Right hindlimb (tissue), 1 donor: ENCODE measurements at places on chromosomes 6 and 20.

GRCh38 chr6:56652994-56653393 lies 10.3 kb upstream of the DST start:
- no peak for DNase-seq

- DNase-seq: peak; percentile 26
Observed at GRCh38 chr6:125377621-125378020, 75.9 kb upstream of the HDDC2 start.

DNA sequence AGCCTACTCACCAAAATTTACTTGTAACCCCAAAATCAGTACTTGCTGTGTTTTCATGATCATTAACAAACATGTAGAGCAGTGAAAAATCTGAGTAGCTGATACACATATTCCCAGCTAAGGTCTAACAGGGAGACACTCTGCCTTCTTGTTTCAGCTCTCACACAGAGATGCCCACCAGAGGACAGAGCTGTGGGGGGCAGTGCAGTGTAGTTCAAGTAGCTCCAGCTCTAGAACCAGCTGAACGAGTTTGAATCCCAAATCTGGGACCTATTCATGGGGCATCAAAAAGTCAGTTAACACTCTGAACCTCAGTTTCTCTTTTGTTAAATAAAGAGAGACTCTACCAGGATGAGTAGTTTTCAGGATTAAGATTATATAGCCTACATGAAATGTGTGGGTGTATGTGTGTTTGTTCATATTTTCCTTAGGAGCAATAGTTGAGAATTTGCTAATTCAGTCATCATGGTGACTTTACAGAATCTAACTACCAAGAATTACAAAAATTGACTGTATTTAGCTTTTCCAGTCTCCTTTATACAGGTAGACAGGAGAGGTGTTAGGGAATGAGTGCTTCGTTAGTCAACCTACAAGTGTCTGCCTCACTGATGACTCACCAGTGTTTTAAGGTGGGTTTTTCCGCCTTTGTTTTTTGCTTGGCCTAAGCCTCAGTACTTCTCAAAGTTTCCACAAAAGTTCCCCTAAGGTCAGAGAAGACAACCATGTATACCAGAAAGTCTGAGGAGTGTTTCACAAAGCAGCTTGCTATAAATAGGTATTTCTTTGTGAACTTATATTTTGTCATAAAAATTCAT lies 164.0 kb upstream of the RUNX2 start:
- DNase-seq: no peak

DNA sequence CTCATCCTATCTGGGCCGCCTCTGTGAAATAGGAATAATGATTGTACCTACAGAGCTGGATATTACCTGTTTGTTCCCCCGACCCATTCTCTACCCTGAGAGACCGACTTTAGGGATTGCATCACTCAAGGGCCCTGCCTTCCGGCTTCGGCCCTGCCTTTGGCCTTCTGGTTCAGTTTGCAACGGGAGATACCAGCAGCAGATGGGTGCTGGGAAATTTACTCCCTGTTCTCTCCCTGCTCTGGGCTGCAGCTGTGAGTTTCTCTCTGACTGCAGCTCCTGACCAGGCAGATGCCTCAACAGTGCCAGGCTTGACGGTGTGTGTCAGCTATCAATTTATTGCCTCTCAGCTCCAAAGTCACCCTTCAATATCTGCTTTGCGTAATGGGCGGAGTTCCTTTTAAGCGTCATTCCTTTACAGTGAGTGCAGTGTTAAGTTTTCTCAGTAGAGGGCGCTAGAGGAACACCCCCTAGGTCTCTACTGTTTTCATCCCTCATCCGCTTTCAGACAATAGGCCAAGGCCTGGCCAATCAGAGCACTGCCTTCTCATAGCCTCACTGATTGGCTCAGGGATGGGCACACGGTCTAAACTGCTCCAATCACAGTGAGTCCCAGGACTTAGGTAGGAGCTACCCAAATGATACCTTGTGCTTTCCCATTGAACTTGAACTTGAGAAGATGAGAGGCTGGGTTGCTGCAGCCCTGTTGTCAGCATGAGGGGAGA lies 30.0 kb downstream of the KCNG1 start:
- no peak for DNase-seq

GRCh38 chr6:71977884-71978283 lies 91.5 kb downstream of the RIMS1 start:
- no peak for DNase-seq

DNA sequence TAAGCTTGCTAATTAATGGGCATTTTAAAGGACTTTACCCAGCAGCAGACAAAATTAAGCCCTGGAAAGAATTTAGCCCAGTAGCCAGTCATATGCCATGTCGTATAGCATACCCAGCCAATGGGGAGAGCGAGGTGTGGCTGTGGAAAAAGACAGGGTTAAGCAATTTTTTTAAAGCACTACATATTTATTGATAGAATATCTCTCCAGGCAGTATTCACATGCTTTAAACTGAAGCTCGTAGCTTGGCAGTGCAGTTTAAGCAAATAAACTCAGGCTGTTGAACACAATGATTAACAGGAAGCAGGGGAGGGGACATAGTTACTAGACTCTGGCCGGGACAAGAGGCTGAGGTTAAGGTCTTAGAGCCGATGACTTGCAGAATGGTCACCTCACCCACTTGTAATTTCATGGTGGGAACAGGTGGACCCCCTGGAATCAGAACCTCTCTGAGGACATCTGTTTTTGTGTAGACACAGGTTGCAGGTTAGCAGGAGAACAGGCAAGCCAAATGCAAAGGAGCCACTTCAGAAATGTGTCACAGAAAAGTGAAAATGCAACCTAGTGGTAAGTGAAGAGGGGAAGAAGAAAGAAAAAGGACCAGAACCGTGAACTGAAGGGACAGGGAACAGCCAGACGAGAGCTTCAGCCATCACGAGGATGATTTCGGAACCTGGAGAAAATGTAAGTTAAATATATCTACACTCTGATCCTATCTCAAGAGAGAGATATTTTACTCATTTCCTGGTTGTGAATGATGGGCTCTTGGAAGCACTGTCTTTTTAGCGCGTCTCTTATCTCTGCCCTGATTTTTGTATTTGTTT lies 7.2 kb downstream of the GCNT2 start:
- no peak for DNase-seq

GRCh38 chr6:16441262-16441661 lies 202.9 kb downstream of the GMPR start:
- no peak for DNase-seq

DNA sequence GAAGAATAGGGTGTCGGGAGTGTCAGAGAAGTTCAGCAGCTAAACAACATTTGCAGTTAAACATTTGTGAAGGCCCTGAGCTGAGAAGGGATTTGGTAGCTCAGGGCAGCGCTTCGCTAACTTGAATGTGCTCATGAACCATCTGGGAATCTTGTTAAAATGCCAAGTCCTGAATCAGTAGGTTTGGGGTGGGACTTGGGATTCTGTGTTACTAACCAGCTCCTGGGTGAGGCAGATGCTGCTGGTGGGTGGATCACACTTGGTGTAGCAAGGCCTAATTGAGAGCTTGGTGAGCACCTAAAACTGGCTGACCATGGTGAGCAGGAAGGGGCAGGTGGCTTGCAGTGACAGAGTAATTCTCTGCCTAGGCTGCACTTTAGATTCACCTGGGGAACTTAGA lies 5.9 kb downstream of the PTPRA start:
- peak; percentile 47 for DNase-seq

DNA sequence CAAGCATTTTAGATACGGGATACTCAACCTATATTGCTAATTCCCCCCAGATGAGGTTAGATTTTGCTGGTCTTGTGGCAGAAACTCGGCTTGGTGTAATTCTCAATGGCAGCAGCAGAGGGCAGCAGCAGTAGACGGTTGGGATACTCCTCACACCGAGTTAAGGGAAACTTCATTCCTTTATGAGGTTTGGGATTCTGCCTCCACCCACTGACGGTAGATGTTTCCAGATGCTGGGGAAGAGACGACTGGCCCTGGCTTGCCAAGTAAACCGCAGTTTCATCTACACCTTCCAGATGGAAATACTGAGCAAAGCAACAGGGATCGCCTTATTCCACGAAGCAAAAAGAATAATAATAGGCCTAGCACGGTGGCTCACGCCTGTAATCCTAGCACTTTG lies 8.2 kb upstream of the TBC1D7 start:
- peak; percentile 91 for DNase-seq

- DNase-seq: no peak
Observed at GRCh38 chr6:113598786-113599185, 258.4 kb upstream of the MARCKS start.

GRCh38 chr20:5888041-5888440 lies 62.3 kb downstream of the TRMT6 start:
- DNase-seq: no peak

GRCh38 chr6:162108041-162108440 lies 619.5 kb downstream of the PRKN start:
- no peak for DNase-seq

GRCh38 chr6:157830354-157831017 lies 7.4 kb downstream of the SNX9 start:
- DNase-seq: no peak

DNA sequence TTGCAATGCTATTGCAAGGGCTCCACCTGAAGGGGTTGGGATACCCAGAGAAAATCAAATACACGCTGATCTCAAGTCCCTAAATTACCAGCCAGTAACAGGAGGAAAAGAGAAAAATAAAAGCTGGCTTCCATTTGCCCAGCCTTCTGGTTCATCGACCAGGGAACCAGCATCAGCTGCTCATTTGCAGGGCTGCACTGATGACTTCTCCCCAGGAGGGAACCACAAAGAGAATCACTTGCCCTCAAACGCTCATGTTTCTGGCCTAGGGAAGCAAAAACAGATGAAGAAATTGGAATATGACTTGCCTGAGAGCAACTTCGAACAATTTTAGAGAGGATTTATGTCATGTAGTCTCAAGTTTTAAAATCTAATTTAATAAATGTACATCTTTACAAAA lies 119.7 kb downstream of the SH3BGRL2 start:
- DNase-seq: no peak

DNA sequence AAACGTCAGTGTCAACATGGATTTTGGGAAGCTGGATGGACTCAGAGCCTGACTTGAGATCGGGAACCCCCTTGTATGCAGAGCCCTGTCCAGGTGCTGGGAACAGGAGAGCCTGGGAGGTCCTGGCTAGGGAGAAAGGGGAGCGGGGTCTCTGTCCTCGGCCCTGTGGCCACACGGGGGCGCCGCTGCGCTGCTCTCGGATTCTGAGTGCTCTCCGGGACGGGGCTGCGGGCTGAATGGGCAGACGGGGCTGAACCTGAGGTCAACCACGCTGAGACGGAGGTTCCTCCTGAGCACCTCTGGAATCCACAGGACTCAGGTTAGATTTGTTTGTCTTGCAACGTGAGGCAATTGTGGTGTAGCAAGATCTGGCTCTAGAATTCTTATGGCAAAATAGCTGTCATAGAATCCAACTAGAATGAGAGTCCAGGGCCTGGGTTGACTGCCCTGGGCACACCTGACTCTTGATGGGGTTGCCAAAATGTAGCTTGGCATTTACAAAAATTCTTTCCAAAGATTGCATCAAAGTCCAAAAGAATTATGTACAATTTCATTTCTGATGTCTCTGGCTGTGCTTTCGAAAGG lies 20.6 kb upstream of the HLA-F start:
- peak; percentile 36 for DNase-seq

DNA sequence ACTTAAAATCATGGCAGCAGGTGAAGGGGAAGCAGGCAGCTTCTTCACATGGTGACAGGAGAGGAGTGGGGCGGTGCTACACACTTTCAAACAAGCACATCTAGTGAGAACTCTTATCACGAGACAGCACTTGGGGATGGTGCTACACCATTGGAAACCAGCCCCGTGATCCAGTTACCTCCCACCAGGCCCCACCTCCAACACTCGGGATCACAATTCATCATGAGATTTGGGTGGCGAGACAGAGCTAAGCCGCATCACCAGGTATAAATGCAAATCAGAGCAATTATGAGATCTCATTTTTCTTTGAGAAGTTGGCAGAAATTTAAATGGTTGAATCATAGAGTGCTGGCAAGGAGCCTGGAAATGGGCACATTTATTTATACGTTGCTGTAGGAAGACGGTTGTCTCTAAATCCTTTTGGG lies 31.4 kb downstream of the IGF2R start:
- no peak for DNase-seq

DNA sequence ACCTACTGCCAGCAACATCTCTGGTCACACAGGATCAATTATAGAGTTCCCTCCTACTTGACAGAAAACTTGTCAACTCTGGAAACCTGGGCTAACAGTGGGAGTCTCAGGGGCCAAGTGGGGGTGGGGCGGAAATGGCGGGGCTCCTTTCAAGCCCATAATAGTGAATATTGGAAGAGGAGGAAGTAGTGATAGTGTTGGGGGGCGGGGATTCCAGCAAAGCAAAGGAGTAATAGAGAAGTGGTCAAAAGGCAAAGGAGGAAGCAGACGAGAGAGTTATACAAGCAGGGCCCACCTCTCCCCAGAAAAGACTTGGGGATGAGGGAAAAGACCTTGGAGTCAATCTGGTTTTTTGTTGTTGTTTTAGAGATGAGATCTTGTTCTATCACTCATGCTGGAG lies 2.1 kb downstream of the DEF6 start:
- DNase-seq: no peak
